Stimulated activated CD4-positive, alpha-beta T cell treated with anti-CD3 and anti-CD28 coated beads, Interleukin-12 subunit alpha, Interleukin-12 subunit beta, amount 100 ng/mL, for 48 hours (primary cell): ENCODE measurements at places on chromosomes 1 and 21.

DNA sequence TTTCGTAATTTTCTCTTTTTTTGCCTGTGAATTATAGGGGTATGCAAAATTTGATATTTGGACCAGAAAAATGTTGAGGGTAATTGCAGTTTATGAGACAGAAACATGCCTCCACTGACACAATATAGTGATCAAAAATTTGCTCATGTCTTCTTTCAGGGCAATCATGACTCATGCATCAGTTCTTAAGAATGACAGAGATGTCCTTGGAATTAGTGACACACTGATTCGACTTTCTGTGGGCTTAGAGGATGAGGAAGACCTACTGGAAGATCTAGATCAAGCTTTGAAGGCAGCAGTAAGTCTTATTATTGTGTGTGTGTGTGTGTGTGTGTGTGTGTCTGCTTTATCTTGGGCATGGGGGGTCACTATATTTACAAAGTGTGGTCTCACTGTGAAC lies 27.5 kb downstream of the CTH start:
- DNase-seq: no peak

DNA sequence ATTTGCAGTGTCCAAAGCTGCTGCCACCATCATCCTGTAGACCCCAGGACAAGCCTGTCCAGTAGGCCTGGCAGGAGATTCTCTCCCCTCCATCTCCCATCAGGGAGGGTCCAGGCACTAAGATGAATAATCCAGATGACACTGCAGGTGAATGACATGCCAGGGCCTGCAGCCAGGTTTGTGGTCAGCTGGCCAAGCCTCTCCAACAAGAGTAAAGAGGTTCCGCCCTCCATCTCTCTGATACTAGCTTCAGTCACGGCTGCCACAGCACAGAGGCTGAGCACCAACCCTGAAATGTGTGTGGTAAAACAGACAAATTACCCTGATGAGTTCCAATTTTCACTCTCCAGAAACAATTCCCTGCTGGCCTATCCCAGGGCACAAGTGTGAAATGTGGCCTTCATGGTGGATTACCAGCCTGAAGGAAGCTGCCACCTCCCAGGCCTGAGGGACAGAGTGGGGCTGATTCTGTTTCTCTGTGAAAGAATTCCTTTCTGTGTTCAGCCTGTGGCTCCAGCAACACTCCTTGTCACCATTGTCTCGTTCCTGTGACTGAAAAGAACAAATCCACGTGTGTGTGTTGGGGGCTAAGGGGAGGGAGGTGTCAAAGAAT lies 19.9 kb upstream of the LHX4 start:
- DNase-seq: no peak

DNA sequence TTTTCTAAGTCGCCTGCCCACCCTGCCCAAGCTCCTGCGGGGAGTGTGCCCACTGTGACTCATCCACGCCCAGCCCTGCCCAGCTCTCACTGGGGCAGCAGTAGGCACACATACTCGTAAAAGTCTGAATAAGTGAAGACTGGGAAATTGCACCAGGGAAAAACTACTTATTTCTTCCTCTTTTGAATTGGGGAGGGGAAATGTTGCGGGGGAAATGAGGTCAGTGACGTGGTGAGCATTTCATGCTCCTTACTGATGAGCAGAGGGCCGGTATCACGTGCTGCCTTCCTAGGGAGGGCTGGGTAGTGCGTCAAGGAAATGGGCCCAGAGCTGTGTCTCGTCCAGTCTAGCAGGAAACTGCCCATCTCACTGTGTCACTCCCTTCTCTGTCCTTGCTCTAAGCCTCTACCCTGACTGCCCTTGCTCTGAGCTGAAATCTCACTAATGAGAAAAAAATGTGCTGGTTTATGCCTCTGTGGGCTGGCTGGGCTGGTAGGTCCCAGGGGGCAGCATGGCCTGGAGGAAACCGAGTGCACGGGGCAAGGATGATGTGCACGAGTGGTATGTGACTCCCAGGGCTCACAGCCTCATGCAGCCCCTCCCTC lies 13.5 kb upstream of the TNFRSF1B start:
- DNase-seq: no peak

GRCh38 chr1:88801575-88802208 lies 89.7 kb downstream of the GTF2B start:
- DNase-seq: no peak

- DNase-seq: no peak
Measured at GRCh38 chr1:39952359-39953110, 2.4 kb upstream of the MFSD2A start.
